Activated CD4-positive, alpha-beta T cell treated with anti-CD3 and anti-CD28 coated beads for 36 hours (primary cell): ENCODE measurements at places on chromosomes 3 and 15.
A peak's percentile ranks its signal among the peaks of the same experiment; 100 is the strongest.

DNA sequence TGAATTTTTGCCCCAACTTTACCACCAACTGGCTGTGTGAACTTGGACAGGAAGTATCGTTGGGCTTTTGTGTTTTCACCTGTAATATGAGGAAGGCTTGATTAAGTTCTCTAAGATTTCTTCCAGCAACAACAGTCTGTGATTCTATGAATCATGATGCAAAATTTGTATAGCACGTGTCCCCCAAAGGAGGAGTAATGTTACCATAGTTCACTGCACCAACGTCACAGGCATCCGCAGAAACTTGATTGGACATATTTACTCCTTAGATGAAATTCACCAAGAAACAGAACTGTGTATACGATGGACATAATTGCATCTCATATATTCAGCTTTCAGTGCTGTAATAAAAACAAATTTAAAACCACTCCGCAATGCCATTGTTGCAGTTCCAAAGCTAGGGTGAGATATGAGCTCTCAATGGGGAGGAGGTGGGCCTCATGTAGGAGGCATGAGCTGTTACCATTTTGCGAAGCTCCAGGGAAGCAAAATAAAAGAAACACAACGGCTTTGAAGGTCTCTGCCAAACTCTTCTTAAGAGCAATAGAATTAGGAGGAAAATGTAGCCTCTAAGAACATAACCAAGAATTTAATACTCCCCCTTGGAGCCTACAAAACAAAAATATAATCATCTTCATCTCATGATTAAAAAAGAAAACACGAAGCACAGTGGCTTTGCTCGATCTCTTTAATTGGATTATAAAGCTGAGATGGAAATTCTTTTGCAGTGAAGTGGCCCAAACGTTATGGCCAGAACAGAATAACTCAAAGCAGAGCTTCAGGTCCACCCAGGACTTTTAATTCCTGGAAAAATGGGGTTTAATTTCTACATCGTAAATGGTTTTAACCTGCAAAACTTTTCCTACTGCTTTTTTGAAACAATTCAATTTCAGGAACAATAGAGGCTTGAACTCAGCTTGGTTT lies 80.7 kb downstream of the CHST2 start:
- DNase-seq: no peak

DNA sequence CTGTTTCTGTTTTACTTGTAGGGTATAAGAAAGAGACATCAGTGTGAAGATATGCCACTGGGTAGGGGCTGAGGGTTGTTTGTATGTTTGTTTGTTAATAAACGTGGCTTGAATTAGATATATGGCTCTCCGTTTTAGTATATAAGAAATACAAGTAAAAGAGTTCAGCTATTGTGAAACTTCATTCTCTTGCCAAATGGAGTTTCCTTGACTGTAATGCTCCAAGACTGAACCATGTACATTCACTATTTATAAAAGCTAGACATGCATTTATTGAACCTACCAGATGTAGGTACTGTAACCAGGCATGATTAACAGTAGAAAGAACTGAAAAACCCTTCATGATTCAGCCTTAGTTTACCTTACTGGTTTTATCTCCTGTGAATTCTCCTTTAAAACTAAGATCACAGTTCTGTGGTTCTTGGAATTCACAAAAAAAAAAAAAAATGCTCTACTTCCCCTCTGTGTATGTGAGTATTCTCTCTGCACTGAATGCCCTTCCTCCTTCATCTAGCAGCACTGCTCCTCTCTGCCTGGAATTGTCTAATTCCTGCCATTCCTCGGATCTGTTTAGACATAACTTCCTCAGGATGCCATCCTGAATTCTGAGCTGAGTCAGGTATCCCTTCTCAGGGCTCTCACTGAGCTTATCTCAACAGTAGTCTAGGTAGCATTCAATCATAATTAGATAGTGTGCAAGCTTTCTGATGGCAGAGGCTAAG lies 504.4 kb downstream of the FHIT start:
- no peak for DNase-seq

GRCh38 chr3:119913021-119913420 lies 131.1 kb downstream of the NR1I2 start:
- DNase-seq: no peak

GRCh38 chr3:60517134-60517533 lies 734.1 kb downstream of the FHIT start:
- no peak for DNase-seq

DNA sequence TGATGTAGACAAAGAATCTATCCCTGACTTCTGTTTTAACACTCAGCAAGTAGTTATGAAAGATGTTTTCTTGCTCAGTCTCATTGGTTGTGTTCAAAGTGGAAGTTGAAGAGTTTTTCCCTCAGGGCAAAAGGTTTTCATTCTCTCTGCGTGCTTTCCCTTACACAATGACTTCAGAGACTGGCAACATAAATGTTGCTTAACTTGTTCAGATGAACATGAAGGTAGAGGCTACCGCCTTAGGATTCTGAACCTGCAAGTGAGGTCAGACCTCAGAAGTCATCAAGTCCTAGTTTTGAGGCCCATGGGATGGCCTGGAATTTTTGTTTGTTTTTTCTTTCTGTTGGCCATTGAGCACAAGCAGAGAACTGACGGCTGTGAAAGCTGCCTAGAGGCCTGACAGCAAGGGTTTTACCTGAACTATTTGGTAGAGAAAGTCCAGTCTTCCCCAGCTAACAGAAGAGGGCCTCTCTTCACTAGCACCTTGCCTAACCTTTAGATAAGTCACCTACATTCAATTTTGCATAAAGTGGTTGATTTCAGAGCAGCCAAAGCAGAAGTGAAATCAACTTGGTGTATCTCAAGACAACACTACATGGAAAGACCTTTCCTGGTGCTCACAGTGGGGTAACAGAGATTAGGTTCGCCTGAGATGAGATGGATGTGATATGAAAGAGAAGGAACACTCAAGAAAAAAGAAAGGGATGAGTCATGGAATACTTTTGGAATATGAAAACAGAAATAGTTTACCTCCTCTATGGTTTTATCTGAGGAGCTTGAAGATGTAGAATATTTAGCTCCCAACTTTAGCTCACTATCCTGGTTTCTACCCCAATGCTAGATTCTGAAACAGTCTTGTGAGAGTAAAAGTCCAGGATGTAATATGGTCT lies 53.6 kb upstream of the AP4E1 start:
- DNase-seq: no peak

- no peak for DNase-seq
Observed at GRCh38 chr15:70376929-70377691, 279.4 kb upstream of the TLE3 start.

- DNase-seq: peak; percentile 85
Observed at GRCh38 chr15:42059661-42060476, 34.5 kb downstream of the PLA2G4D start.

DNA sequence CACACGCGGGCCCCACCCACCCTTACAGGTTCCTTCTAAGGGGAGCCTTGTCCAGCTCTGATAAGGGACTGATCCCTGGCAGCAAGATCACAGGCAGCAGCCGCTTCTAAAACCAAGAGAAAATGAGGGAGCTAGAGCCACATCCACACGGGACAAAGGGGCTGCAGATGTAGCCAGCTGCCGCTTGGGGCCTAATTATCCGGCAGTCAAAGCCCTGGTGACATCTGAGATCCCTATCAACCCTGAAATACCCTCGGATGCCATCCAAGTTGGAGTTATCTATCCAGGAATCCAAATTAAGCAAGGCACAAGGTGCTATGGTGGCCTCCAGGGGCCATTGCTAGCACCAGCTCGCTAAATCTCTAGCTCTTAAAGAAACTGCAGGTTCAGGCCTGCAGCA lies 248.3 kb downstream of the VPS13C start:
- DNase-seq: no peak

- DNase-seq: no peak
Observed at GRCh38 chr3:113773381-113773780, 26.5 kb downstream of the ATP6V1A start.
